Effector CD4-positive, alpha-beta T cell (primary cell): ENCODE measurements at places on chromosomes 12 and 14.

- DNase-seq = no peak
These were observed 3.1 kb downstream of the LHX5 start for GRCh38 chr12:113468365-113469223.

DNA sequence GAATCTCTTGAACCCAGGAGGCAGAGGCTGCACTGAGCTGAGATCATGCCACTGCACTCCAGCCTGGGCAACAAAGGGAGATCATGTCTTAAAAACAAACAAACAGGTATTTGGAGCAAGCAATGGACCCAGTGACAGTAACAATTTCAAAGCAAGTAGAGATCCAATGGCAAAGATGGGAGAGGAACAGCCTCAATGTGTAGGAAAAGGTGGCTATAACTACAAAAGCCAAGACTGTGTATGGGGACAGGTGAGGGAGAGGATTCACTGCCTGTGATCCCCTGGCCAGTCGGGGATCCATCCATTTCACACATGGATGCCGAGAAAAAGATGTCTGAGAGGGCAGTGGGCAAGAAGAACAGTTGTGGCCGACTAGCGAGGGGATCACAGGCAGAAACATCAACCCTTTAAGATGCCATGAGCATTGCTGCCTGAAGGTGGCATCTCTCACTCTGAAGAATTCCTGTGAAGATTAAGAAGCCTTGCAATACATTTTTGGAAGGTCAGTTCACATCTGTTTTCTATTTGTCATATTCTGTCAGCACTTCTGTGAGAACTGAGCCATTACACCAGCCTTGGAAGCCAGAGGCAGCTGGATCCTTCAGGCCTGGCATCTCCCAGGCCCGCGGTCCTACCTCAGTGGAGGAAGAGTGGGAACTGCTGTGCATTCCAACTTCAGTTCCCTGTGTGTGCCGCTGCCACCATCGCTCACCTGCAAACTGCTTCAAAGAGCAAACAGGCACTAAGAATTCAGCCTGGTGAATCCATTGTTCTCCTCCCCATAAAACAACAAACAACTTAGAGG, 54.5 kb upstream of the FRS2 start:
- no peak for DNase-seq

DNA sequence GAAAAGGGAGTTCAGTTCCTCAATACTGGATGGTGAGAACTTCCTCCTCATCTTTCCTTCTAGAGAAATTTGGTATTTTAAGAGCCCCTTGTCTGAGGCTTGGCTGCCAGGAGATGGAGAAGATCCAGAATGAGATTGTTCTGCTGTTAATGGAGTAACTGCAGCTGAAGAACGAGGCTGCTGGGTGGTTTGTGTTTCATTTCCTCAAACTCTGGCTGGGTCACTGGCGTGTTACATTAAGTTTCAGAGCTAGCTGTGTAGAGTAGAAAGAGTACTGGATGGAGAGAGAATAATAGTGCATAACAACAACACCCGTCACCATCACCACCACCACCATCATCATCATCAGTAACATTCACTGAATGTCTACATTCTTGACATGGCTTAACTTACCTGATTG, 325.0 kb upstream of the TBX3 start:
- no peak for DNase-seq

DNA sequence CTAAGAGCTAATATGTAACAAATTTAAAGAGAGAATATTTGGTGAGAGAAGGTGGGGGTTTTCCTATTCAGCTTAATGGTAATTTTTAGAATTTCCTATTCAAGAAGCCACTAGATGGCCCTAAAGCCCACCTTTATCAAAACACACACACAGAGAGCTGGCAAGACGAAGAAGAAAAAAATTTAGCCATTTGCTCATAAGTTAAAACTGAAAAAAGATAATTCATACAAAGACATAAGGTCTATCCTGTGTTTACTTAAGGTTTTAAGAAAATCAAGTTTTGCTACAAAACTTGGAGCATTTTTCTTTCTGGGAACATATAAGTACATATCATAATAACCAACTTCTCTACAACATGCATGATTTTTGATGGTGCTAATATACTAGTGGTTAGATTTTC, 46.8 kb upstream of the PCED1B start:
- no peak for DNase-seq

DNA sequence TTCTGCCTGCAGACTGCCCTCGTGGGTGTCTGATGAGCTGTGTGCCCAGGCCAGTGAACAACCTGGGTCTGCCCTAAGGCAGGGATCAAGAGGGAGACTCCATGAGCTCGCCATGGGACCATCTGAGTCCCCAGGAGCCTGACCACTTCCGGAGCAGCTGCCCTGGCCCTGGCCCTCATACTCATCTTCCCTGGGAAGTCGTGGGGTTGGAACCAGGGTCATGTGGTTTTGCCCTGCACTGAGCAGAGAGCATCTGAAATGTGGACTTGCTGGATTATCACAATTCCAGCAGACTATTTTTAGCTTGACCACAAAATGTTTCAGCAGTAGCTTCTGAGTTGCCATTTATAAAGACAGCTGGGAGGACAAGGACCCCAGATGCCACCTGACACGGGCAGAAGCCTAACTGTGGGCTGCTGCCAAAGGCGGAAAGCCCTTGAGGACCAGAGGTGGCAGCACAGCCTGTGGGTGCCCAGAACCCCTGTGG, 6.7 kb downstream of the BTBD6 start:
- no peak for DNase-seq

DNA sequence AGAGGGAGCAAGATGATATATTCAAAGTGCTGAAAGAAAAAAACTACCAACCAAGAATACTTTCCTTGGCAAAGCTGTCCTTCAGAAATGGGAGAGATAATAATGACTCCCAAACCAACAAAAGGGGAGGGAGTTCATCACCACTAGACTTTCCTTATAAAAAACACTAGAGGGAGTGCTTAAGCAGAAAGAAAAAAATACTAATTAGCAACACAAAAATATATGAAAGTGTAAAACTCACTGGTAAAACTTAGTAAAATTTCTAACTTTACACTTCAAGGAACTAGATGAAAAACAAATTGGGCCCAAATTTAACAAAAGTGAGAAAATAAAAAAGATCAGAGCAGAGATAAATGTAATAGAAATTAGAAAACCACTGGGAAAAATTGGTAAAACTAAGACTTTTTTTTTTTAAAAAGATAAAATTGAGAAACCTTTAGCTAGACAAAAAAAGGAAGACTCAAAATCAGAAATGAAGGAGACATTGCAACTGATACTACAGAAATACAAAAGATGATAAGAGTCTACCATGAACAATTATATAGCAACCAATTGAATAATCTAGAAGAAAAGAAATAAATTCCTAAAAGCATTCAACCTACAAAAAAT, 60.4 kb upstream of the FAR2 start:
- DNase-seq = no peak
